Kidney glomerular epithelial cell (primary cell): ENCODE measurements at places on chromosomes 3 and 15.

DNA sequence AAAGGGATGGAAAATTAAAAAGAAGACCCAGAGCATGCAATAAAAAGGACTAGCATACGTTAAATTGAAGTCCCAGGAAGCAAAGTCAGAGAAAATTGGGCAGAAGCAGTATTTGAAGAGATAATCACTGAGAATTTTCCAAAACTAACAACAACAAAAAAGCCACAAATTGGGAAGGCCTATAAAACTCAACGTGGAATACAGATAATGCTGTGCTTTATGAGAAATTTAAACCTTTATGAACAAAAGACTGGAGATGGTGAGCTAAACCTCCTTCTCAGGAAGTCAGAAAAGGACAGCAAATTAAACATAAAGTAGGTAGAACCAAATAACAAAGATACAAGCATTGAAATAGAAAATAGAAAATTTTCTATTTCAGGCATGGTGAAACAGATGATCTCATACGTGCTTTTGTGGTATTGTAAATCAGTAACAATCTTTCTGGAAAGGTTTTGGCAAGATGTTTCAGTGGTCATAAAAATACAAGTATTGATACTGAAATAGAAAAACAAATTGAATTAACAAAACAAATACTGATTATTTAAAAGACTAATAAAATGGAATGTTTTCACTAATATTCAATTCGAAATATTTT is 55.6 kb downstream of the LYSMD4 start:
- peak; percentile 39 for DNase-seq

DNA sequence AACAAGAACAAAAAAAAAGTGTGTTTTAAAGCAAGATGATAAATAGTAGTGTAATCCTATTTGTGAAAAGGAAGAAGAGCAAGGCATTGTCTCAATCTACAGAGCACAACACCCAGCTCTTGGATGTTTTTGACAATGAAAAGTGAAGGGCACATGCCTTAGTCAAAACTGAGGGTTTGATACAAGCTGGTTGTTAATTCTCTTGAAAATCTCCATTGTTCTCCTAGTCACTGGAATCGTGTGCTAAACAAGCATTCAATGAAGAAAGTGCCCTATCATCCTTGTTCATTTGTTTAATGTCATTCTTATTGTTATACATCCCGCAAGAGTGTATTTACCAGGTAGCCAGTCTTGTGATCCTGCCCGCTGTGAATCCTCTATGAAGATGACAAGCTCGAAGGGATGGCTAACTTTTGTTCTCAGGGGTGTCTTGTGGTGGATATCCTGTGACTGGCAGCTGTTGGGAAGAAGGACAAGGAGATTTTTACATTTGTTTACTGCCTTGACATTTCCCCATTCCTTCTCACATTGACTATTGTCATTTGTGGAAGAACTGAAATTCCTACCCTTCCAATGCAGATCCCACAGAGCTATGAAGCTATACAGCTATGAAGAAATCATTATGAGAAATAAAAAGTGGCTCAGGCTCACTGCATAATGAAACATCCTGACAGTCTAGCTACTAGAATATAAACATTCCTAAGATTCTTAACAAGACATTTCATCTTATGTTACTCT is 175.9 kb downstream of the VGLL3 start:
- DNase-seq: peak; percentile 58

DNA sequence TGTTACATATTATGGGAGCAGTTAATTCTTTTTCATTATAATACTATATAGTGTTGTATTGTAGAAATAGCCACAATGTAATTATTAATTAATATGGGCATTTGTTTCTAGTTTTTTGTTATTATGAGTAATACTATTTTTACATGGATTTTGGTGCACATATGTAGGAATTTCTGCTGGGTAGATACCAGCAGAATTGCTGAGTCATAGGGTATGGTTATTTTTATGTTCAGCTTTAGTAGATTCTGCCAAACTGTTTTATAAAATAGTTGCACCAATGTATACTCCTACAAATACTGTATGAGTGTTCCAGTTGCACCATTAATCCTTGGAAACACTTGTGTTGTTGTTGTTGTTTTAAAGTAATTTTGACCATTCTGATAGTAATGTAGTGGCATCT is 91.5 kb downstream of the SH3GL3 start:
- no peak for DNase-seq

- DNase-seq: no peak
Observed at GRCh38 chr15:20355256-20355868, 186.2 kb downstream of the GOLGA6L6 start.

- no peak for DNase-seq
Observed at GRCh38 chr3:4745235-4745610, 234.0 kb upstream of the BHLHE40 start.
